ENCODE measurements at places on chromosomes 13 and 19.

DNA sequence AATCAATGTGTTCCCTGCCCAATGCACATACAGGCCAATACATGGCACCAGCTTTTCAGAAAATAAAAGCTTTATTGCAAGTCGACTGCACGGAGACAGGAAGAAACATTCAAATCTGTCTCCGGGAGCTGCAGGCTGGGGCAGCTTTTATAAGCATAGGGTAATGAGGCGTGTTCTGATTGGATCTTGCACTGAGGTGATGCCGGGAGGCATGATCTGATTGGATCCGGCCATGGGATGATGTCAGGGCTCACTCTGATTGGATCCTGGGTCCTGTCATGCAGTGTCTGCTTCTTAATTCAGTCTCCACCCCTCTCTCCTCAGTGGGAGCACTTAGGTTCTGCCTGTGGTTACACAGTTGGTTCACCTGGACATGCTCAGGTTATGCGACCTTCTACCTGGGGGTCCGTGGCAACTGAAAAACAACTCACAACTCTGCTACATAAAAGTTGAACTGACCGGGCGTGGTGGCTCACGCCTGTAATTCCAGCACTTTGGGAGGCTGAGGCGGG lies 11.8 kb upstream of the FBN3 start:
- peak; percentile 92 for DNase-seq

GRCh38 chr13:101951114-101951513 lies 450.7 kb downstream of the FGF14 start:
- DNase-seq: no peak

GRCh38 chr13:18212873-18213272 lies 968.8 kb downstream of the TUBA3C start:
- no peak for DNase-seq

GRCh38 chr13:62767473-62767872 lies 1351.8 kb upstream of the PCDH20 start:
- DNase-seq: no peak

GRCh38 chr13:25871389-25872125 lies 180.3 kb downstream of the SHISA2 start:
- DNase-seq: no peak

GRCh38 chr13:30186634-30187415 lies 120.5 kb downstream of the KATNAL1 start:
- DNase-seq: peak; percentile 51

All from NCI-H1436 (cell line).